Mammary microvascular endothelial cell (primary cell): ENCODE measurements at places on chromosomes 4 and X. TPM values are rescaled to one million over a fixed set of nuclear protein-coding genes. Genes with fewer than 3 reads are reported as not detected.

Gene AKAP4
- not detected in 2 replicates for total RNA-seq

Gene SOWAHD
- total RNA-seq: not detected in 2 replicates

Gene CT45A7
- total RNA-seq: not detected in 2 replicates

Gene TKTL2
- not detected in 2 replicates for total RNA-seq

Gene CT45A2
- not detected in 2 replicates for total RNA-seq

Gene NWD2
- not detected in 2 replicates for total RNA-seq

Gene NDST3
- under 0.01 and 0.54 TPM in 2 replicates for total RNA-seq

Gene SSR4
- total RNA-seq: 216 and 289 TPM in 2 replicates

Gene EFHC2
- not detected in 2 replicates for total RNA-seq

Gene UGT2A3
- not detected in 2 replicates for total RNA-seq

Gene TMEM154
- total RNA-seq: 13.3 and 14.3 TPM in 2 replicates
